ENCODE measurements at places on chromosomes 6 and 20. TPM values are rescaled to one million over a fixed set of nuclear protein-coding genes. Genes with fewer than 3 reads are reported as not detected.

DNA sequence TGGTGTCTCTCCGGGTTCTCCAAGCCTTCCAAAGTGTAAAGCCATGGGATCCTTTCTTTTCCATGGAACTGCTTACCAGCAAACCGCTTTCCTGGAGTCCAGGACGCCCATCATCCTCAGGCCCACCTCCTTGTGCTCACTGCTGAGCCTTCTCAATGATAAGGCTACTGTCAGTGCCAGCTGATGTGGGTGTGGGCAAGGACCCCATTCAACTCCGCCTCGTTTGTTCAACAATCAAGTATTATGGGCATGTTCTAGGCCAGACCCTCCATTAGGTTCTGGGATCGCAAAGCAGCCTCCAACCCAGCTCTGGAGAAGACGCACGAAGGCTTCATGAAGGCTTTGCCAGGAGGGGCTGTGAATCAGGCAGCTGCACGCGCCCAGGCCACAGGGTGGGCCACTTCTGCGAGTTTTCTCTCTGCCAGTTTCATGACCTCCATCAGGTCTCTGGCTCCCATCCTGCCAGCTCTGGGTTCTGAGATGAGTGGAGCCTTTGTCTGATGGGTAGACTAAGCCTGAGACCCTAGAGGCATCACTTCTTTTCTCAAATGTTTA, 177.1 kb downstream of the MRPL14 start:
- DNase-seq = peak; percentile 57

DNA sequence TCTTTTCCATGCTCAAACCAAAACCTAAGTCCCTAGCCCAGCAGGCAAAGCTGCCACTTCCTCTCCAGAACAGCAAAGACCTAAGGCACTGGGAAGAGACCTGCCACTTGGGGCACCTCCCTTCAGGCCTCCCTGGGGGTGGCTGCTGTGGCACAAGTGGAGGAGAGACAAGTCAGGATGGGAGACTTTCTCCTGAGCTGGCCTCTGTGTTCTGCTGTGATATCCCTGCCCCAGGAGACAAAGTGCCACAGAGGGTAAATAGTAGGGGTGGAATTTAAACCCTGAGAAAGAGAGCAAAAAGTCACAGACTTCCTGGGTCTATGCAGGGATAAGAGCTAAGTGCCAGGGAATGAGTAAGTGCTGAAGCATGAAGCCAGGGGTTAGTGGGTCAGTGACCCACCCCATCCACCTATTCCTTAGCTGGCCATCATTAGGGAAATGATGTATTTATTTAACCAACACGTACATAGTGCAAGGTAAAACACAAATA, 84.2 kb downstream of the MRPL14 start:
- DNase-seq = no peak

DNA sequence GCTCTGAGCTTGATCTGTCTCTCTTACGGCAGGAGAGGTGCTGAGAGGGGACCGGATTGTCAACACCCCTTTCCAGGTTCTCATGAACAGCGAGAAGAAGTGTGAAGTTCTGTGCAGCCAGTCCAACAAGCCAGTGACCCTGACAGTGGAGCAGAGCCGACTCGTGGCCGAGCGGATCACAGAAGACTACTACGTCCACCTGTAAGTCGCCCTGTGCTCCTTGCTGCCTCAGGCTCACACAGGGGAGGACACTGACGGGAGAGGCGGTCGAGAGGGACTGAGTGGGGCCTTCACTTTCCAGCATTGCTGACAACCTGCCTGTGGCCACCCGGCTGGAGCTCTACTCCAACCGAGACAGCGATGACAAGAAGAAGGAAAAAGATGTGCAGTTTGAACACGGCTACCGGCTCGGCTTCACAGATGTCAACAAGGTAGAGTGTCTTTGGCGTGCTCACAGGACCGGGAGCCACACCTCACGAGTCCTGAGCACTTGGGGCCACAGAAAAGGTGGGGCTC, 32.0 kb downstream of the TM9SF4 start:
- DNase-seq = no peak

DNA sequence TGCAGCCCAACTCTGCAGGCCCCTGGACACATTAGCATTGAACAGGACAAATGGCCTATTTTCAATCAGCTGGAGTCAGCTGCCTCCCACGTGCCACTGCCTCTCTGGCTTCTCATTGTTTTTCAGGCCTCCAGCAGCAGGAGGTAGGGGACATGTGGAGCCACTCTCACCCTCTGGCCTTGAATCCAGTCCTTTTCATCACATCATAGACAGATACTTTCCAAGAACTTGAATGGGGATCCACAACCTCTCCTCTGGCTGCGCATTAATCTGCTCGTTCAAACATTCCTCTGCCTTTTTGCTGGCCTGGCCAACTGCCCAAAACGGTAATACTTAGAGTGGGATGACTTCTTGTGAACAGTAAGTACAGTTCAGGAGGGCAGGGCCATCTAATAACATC, 592.3 kb downstream of the PKHD1 start:
- no peak for DNase-seq

- no peak for DNase-seq
Measured at GRCh38 chr6:44004625-44005506, 122.4 kb downstream of the MRPL14 start.

DNA sequence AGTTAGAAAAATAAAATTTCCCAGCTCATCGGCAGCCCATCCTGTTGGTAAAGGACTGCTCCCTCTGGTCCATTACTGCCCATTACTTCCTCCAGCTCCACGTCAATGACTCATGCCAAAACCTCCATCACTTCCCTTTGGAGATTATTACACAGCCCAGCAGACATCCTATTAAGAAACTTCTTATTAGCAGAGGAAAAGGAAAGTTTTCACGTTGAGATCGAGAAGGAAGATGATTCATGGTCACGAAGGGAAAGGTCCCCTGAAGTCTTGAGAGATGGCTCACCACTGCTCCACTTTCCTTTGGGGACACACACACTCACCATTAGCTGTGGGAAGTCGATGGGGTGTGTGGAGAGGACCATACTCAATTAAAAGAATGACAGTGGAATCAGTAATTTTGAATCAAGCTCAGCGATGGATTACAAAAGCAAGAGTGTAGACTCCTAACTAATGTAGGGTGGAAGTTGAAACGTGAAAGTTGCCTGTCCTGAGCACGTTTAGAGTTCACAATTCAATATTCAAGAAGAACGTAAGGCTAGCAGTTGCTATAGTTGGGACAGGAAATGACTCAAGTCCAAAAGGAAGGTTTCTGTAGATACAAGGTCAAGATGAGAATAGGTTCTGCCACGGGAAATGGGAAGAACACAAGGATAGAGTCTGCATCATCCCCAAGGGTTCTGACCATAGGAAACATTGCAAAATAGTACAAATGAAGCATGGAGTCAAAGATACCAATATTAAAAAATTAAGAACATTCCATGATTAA, 21.6 kb downstream of the SASH1 start:
- no peak for DNase-seq

- no peak for DNase-seq
Measured at GRCh38 chr20:50404419-50405234, 105.6 kb upstream of the PTPN1 start.

DNA sequence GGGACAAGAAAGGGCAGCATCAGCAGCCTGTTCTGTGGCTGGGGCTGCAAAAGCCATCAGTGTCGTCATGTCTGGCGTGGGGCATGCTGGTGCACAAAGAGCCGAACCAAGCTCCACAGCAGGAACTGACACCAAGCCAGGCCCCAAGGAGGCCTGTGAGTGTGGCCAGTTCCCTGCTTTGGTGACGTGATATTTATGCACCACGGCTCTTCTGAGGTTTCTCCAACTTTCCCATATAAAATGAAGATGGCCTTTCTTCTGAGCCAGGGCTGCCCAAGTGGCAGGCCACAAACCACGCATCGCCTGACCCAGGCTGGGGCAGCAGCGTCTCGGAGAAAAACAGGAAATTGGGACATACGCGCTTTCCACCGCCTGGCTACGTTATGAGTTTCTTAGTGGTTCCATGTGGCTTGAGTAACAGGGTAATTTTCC, 109.9 kb downstream of the RIN2 start:
- DNase-seq = no peak

DNA sequence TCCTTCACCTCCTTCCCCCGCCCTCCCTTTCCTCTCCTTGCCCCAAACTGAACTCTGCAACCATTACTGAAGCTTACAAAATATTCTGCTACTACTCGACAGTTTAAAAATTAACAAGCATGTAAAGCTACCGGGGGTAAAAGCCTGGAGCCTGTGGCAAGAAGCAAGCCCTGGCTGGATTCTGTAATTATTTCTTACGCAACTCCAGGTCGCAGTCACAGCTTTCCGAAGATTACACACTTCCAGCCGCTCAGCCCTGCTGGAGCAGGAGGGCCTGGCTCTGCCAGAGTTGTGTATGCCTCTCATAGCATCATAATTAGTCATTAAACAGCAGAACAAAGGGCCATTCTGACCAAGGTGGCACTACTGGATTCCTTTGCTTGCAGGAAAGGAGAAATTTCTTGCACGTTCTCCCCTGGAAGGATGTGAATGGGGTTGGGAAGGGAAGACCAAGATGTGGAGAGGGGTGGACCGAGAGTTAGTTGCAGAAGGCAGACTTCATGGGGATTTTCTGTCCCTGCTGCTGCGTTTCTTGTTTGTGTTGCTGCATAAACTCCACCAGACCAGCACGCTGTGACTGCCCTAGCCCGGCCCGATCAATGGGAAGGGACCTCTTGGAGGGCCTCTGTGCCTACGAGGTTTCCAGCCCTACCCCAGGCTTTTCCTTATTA, 23.6 kb downstream of the FOXQ1 start:
- no peak for DNase-seq

GRCh38 chr6:25301362-25301761, 22.2 kb downstream of the CARMIL1 start:
- DNase-seq = no peak

Gene FRK
- total RNA-seq = 2.6 TPM

Gene TUBB2A
- 25.1 TPM for total RNA-seq

All from cardiac septum (tissue), 1 donor.